ENCODE measurements at places on chromosomes 13 and 19. TPM values are rescaled to one million over a fixed set of nuclear protein-coding genes. Genes with fewer than 3 reads are reported as not detected.

The ZNF256 gene
- total RNA-seq, result 3.2 TPM

The DMRTC2 gene
- total RNA-seq, result not detected

GRCh38 chr19:48746110-48746509 lies 599 bp downstream of the IZUMO1 start:
- no peaks in the 10 kb centered on the region for H3K36me3 ChIP-seq
- peaks cover 11% of the 10 kb centered on the region for H3K27me3 ChIP-seq

DNA sequence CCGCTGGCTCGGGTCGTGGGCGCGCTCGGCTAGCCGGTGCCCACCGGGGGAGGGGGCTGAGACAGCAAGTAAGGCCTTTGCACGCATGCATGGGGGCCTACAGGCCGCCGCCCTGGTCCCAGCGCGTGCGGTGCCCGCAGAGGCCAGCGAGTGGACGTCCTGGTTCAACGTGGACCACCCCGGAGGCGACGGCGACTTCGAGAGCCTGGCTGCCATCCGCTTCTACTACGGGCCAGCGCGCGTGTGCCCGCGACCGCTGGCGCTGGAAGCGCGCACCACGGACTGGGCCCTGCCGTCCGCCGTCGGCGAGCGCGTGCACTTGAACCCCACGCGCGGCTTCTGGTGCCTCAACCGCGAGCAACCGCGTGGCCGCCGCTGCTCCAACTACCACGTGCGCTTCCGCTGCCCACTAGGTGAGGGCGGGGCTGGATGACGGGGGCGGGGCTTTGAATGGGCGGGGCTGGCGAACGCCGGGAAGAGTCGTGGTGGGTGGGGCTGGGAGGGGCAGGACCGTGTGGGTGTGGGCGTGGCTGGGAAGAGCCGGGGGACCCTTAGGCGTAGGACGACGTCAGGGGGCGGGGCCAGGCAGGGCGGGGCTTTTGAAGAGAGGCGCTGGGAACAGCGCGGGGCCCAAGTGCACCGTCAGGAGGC lies 2.1 kb downstream of the CILP2 start:
- peak overlapping the region; percentile 65 for H3K27ac ChIP-seq
- H3K4me3 ChIP-seq, result peak overlapping the region; percentile 74
- peaks cover 3% of the 10 kb centered on the region for H3K36me3 ChIP-seq

DNA sequence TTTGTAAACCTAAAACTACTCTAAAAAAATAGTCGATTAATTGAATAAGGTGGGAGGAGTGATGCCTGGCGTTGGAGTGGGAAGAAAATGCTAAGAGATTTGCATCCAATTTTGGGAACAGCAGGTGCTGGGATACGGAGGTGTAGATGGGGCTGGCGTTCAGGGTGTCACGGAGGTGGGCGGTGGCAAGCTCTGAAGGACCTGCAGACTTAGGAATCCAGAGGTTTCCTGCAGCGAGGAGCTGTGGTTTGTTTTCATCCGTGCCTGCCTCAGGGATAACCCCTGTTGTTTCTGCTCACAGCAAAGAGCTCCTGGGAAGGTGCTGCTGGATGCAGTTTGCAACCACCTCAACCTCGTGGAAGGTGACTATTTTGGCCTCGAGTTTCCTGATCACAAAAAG lies 166.4 kb upstream of the RNF113B start:
- DNase-seq, result no peak
- no peak overlapping the region for H3K4me3 ChIP-seq
- H3K27me3 ChIP-seq, result peaks cover 1% of the 10 kb centered on the region
- no peaks in the 10 kb centered on the region for H3K36me3 ChIP-seq
- no peak overlapping the region for H3K27ac ChIP-seq

DNA sequence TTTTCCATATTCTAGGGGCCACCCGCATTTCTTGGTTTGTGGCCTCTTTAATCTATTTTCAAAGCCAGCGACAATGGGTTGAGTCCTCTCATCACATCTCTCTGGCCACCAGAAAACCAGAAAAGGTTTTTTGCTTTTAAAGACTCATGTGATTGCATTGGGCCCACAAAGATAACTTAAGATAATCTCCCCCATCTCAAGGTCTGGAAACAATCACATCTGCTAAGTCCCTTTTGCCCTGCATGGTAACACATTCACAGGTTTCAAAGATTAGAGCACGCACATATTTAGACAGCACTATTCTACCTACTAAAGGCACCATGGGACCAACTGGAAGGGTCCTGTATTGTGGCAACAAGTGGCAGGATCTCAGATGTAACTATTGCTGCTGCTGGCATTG lies 147.0 kb upstream of the MIR17HG start:
- no peak overlapping the region for H3K27ac ChIP-seq
- no peaks in the 10 kb centered on the region for H3K36me3 ChIP-seq
- H3K4me1 ChIP-seq, result no peaks in the 10 kb centered on the region
- DNase-seq, result no peak

DNA sequence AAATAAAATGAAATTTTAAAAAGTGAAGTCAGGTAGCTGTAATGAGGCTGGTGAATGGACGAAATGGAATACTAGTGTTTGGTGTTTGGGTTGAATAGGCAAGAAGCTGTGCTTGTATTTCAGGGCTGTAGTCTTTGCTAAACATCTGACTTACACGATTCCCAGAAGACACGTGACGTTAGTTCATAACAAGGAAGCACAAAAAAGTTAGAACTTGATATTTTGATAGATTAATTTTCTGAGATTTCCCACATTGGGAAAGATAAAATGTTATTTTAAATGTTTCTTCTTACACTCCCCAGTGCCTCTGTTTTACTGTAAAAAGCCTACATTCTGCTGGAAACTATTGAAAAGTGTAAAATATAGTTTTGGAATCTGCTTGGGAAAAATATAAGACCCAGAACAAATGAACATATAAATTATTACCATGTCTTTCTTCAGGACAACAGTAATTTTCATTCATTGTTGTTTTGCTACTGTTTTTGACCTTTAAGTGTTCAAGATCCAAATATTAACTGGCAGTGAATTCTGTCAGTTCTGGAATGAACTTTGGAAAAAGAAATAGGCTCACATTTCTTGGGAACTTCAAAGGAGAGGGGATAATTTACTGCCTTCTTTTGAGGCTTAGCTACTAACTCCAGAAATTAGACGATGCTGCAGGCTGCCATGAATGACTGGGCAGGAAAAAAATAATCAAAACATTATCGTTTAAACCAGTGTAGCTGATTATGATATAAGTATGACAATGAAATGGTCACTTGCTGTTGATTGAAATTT lies 241.3 kb downstream of the SLITRK6 start:
- no peak for DNase-seq
- no peaks in the 10 kb centered on the region for H3K36me3 ChIP-seq
- H3K27ac ChIP-seq, result no peak overlapping the region

The CPAMD8 gene
- 0.33 TPM for total RNA-seq

DNA sequence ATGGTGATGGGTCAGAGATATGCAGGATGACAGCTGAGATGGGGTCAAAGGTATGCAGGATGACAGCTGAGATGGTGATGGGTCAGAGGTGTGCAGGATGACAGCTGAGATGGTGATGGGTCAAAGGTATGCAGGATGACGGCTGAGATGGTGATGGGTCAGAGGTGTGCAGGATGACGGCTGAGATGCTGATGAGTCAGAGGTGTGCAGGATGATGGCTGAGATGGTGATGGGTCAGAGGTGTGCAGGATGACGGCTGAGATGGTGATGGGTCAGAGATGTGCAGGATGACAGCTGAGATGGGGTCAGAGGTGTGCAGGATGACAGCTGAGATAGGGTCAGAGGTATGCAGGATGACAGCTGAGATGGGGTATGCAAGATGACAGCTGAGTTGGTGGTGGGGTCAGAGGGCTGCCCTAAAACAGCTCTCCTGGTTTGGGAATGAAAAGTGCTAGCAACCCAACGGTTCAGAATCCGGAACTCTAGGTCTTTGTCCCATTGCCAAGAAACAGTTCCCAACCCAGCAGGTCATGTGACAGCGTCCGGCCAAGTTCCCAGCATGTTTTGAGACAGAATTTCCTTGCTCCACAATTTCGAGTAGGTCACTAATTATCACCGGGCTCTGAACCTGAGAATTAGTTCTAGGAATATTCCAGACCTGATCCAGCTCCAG lies 3.2 kb downstream of the SELENOW start:
- H3K36me3 ChIP-seq, result peaks cover 36% of the 10 kb centered on the region
- peaks cover 18% of the 10 kb centered on the region for H3K4me1 ChIP-seq
- H3K27ac ChIP-seq, result no peak overlapping the region
- H3K4me3 ChIP-seq, result peak overlapping the region; percentile 10
- no peaks in the 10 kb centered on the region for H3K27me3 ChIP-seq

- DNase-seq, result no peak
- no peak overlapping the region for H3K27ac ChIP-seq
Measured at GRCh38 chr13:110179116-110179856, 127.7 kb downstream of the COL4A1 start.

DNA sequence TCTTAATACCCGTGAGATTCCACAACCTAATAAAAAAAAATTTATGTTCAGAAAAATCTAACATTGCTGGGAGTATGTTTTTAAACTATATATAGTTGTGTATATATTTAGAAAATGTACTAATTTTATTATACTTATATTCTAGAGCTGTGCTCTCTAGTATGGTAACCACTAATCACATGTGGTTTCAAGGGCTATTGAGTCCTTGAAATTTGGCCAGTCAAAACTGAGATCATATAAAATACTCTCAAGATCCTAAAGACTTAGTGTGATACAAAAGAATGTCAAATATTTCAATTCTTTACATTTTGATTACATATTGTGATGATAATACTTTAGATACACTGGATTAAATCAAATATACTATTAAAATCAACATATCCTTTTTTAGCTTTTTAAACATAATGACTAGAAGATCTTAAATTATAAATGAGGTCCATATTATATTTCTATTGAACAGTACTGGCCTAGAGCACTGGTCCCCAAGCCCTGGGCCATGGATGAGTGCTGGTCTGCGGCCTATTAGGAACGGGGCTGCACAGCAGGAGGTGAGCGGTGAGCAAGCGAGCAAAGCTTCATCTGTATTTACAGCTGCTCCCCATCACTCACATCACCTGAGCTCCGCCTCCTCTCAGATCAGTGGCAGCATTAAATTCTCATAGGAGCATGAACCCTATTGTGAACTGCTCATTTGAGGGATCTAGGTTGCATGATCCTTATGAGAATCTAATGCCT lies 176.5 kb upstream of the NBEA start:
- DNase-seq, result no peak
- no peaks in the 10 kb centered on the region for H3K4me1 ChIP-seq
- no peak overlapping the region for H3K4me3 ChIP-seq
- H3K27ac ChIP-seq, result no peak overlapping the region
- H3K36me3 ChIP-seq, result no peaks in the 10 kb centered on the region
- no peaks in the 10 kb centered on the region for H3K27me3 ChIP-seq

DNA sequence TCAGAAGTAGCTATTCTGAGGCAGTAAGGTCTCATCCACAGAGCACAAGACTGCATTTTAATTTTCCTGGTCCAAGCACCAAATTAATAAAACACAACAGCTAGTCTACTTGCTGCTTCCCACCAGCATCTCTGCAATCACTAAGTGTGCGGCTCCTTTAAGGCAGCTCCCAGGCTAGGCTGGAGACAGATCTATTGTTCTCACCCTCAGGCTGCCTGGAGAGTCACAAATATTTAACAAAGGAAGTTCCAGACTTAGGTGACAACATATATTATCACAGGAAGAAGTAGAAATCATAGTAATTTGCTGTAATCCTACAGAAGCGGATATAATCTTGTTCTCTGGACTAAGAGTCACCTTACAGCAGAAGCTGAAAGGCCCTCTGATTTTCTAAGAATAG lies 2.2 kb upstream of the EID2 start:
- peaks cover 3% of the 10 kb centered on the region for H3K27me3 ChIP-seq
- H3K4me3 ChIP-seq, result no peak overlapping the region
- peaks cover 43% of the 10 kb centered on the region for H3K4me1 ChIP-seq
- DNase-seq, result no peak
- H3K36me3 ChIP-seq, result peaks cover 12% of the 10 kb centered on the region
- H3K27ac ChIP-seq, result no peak overlapping the region

The CALR gene
- total RNA-seq, result 994 TPM

GRCh38 chr13:79915114-79915811 lies 425.7 kb downstream of the SPRY2 start:
- H3K27me3 ChIP-seq, result no peaks in the 10 kb centered on the region
- no peak for DNase-seq
- no peaks in the 10 kb centered on the region for H3K36me3 ChIP-seq
- H3K4me3 ChIP-seq, result no peak overlapping the region
- H3K27ac ChIP-seq, result no peak overlapping the region

The TPGS1 gene
- total RNA-seq, result 13.5 TPM

DNA sequence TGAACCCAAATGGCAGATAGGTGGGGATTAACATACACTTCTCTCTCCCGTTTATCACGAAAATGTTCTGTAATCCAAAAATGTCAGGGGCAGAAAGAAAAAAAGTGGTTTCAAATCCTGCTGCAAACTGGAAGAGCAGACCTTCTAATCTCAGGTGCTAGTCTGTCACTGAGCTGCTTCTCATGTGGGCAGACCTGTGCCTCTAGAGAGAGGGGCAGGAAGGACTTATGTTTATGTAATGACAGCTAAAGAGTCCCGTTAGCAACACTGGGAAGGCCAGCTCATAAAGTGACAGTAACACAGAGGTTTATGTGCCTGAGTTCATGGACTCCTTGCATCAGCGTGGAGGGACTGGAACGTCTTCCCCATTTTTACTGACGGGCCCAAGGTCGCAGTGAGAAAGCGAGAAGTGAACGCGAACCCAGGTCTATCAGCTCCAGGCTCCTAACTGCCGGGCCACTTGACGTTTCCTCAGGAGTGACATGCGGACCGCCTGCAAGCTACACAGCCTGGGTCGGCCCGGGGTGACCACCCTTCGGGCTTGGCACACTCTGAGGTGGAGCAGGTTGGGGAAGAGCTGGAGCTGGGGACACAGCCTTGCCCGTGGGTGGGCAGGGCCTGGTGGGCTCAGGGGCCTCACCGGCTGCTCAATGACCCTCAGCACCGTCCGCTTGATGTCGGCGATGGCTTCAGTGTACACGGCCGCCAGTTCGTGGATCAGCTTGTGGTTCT lies 9.6 kb upstream of the RSPH6A start:
- no peak overlapping the region for H3K27ac ChIP-seq
- peaks cover 58% of the 10 kb centered on the region for H3K36me3 ChIP-seq
- DNase-seq, result no peak

DNA sequence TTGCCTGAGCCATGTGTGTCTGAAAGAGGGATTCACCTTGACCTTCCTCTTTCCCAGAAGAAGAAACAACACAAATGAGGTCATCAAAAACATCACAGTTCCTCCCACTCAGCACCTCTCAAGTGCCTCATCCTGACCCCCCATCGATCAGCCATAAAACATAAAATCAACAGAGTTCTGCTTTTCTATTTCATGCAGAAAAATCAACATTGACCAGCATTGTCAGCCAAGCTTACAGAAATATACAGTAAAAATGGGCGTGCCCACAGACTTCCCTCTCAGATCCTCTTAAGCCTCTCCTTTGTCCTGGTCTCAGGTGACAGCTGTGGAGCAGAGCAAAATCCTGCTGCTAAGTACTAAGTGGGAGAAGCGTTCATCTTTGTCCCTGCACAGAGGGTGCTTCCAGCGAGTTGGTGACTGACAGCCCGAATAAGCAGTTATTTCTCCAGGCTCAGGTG lies 213.3 kb downstream of the OLFM4 start:
- H3K36me3 ChIP-seq, result no peaks in the 10 kb centered on the region
- H3K4me3 ChIP-seq, result no peak overlapping the region
- no peaks in the 10 kb centered on the region for H3K27me3 ChIP-seq
- no peaks in the 10 kb centered on the region for H3K4me1 ChIP-seq
- H3K27ac ChIP-seq, result no peak overlapping the region

The ZNF610 gene
- 0.12 TPM for total RNA-seq
